Right forelimb (tissue), 1 donor: ENCODE measurements at places on chromosomes 4 and X.

- DNase-seq: no peak
Observed at GRCh38 chrX:103061486-103061885, 2.5 kb downstream of the BEX1 start.

GRCh38 chrX:113929004-113929403 is 654.9 kb upstream of the HTR2C start:
- DNase-seq: no peak

GRCh38 chrX:129235903-129236302 is 287.4 kb downstream of the SMARCA1 start:
- no peak for DNase-seq

- DNase-seq: peak; percentile 12
Observed at GRCh38 chr4:15913631-15913970, 24.9 kb downstream of the FGFBP1 start.

DNA sequence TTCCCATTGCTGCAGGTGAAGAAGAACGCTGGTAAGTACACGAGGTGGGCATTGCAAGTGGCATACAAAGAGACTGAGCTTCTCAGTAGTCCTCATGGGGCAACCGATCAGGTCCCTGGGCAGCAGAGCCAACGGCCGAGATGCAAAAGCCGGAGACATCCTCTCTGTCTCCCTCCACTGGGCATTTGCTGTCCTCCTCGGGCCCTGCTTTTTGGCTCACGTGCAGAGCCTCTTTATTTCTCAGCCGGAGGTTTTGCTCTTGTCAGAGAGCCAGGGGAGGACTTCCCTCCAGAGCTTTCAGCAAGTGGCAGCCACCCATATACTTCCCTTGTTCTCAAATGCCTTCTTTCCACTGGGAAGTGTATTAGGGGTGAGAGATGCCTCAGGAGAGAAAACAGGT is 18.0 kb downstream of the STARD8 start:
- DNase-seq: no peak

DNA sequence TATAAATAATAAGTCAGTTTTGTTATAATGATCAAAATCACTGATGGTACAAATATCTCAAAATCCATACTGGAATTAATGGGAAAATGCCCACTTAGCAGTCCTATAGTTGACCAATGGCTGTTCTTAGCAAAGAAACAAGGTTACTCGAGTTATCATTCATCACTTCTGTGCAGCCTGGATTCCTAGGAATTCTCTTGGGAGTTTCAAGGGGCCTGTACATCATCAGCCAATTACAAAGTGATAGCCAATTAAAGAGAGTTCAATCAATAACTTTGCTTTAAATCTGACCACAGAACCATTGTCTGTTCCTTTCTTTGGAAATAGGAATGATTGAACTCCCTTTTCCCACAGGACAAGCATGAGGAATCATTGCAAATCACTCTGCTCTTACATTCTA is 205.5 kb downstream of the PCDH19 start:
- DNase-seq: no peak

DNA sequence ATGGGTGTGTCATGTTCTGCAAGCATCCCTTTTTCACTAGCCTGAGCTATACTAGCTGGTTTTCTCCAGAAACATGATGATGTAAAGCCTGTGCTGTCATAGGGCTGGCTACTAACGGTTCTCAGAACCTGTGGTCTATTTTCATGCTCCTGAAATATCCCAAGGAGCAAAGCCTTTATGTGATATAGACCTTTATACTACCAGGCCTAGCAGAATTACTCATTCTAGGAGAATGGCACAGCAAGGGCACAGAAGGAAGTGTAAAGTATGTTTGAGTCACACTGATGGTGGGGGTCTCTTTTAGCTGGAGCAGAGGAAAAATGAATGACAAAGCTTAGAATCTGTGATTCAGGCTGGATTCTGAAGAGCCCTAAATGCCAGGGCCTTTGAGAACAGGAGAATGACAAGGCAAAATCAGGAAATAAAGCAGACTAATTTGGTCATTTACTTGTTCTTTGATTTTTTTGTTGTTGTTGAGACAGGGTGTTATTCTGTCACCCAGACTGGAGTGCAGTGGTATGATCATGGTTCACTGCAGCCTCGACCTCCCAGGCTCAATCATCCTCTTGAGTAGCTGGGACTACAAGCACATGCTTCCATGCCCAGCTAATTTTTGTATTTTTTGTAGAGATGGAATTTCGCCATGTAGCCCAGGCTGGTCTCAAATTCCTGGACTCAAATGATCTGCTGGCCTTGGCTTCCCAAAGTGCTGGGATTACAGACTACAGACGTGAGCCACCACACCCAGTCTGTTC is 11.8 kb downstream of the TCEAL1 start:
- DNase-seq: no peak

- DNase-seq: no peak
Observed at GRCh38 chrX:106263817-106264216, 95.7 kb downstream of the PWWP3B start.

DNA sequence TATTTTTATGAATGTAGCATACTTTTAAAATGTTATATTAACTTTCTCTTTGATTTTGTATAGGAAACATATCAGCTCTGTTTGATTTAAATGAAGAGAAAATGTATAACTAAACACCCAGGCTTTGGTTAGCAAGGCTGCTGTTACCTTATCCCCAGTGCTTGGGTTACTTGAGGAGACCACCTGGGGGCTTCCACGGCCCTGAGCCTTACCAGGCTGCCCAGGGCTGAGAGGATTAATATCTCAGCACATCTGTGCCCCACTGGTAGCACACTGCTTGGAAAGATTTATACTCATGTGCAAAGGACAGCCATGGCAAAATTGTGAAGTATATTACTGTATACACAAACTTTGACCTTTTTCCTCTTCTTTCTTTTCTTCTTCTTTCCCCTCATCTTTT is 752.9 kb downstream of the RAPGEF2 start:
- DNase-seq: no peak

GRCh38 chr4:114907568-114907967 is 205.9 kb downstream of the NDST4 start:
- DNase-seq: no peak

DNA sequence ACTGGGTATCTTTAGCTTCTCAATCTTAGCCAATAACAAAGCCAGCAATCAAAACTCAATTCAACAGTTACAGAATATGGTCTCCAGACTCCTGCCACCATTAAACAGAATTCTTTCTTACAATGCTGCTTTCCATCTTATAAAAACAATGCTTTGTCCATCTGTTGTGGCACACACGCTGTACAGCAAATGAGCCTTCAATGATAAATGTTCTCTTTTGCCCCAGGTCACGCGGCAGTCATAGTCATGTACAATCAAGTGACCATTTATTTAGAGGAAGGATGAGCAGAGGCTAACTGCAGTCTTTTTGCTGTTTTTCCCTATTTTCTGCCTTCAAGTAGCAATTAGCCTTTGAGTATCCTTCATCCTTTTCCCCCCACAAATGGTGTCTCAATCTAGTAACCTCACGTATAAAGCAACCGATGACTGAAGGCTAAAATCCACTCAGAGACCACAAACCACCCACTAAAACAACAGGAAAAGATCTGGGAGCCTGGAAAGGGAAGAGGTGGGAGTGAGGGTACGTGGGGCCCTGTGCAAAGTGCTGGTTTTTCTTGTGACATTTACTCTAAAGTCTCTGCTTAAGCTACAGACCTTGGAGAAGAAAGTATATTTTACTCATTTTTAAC is 24.4 kb downstream of the TRIM2 start:
- no peak for DNase-seq

GRCh38 chr4:130147641-130148040 is 1051.7 kb downstream of the C4orf33 start:
- DNase-seq: no peak

DNA sequence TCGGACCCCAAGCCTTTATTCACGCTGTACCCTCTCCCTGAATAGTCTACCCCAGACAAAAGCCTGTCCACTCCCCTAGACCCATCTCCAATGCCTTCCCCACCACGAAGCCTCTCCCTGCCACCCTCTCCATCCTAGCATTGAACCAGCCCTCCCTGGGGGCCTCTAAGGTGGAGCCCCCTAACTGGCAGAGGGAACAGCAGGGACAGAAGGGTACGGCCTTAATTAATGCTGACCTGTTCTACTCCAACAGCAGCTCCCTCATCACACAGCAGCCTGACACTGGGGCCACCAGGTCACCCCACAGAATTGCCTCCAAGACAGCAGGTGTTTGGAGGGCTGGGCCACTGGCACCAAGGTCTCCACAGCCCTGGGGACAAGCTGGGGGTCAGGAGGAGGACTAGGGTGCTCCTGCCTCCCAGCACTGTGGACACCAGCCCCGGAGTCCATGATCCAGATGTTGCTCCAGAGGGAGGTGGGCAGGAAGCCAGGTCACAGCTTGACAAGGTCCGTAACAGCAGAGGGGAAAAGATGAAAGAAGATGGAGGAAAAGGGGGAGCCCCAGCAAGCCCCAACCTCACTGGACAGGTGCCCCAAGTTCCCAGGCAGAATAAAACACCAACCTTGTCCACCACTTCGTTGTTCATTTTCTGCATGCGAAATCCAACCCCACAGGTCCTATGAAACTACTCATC is 3.7 kb downstream of the CRMP1 start:
- DNase-seq: no peak

- DNase-seq: no peak
Observed at GRCh38 chr4:10639100-10639499, 45.5 kb downstream of the CLNK start.

- DNase-seq: no peak
Observed at GRCh38 chr4:112402098-112402497, 104.9 kb downstream of the ALPK1 start.

- DNase-seq: no peak
Observed at GRCh38 chr4:44740201-44740600, 13.8 kb upstream of the GNPDA2 start.

GRCh38 chr4:41132055-41132683 is 82.2 kb downstream of the APBB2 start:
- no peak for DNase-seq

- DNase-seq: no peak
Observed at GRCh38 chr4:5905714-5906113, 12.8 kb upstream of the CRMP1 start.

DNA sequence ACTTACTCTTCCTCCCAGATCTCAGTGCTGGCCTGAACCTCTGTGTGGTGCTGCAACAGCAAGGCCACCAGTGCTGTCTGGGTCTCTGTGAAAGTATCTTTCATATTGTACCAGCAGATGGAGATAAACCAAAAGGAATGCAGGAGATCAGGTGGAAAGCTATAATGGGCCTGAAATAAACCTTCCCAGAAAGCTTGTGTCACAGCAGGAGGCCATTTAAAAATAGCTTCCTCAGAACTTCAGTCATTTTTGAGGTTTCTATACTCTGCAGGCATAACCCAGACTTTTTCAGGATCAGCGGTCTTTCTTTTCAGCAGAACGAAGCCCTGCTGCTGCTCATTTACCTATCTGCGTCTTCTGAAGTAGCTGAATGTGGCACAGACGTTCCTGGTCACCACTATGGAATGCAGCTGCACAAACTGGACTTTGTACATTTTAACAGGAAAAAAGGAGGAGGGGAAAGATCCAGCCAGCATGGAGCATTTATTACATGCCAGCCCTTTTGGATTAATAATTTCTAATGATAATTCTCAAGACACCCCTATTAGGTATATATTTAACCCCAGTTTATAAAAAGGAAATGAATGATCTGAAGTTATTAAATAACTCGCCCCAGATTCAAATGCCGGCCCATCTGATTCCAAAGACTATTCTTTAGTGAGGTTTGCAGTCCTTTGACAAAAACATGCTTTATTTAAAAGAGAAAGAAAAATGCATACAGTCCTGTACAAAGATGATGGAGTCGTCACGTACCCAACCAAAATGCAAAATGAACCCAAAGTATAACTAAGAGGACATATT is 119.7 kb downstream of the NFKB1 start:
- no peak for DNase-seq

DNA sequence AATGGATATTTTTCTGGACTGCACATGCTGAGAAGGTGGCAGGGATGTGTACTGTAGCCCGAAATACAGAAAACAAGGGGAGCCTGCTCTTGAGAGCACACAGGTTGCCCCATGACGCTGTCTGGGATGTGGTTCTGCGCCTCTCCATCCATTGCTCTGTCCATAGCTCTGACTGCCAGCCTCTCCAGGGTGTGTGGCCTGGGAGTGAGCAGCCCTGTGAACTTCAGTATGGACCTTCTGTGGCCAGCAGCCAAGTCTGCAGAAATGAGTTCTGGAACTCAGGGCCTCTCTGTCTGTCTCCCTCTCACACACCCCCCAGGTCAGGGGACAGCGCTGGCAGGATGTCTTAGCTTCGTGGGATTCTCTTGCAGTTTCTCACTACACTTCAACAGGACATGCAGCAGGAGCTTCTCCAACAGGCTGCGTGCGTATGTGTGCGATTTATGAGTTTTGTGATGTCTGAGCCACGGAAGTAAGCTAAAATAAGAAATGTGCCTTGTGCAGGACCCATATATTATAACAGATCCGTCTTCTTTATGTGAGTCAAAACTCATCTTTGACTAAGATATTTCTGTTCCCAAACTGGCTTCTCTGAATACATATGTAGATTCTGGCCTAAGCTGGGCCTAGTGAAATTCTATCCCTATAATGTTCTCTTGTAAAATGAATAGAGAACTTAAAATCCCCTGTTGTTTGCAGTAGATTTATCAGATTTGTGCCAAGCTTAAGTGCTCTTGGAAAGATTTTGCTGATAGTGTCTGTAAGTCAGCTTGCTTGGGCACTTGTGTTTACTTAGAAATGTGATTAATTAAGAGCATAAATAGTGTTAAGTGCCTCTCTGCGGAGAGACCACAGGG is 40.0 kb downstream of the PROM1 start:
- no peak for DNase-seq

- no peak for DNase-seq
Observed at GRCh38 chr4:80407246-80407645, 71.7 kb downstream of the CFAP299 start.

- DNase-seq: peak; percentile 41
Observed at GRCh38 chrX:76148041-76148665, 24.7 kb upstream of the PBDC1 start.

GRCh38 chrX:76434103-76434741 is 6.7 kb downstream of the MAGEE1 start:
- no peak for DNase-seq

GRCh38 chrX:123986377-123986776 is 24.9 kb downstream of the STAG2 start:
- no peak for DNase-seq

DNA sequence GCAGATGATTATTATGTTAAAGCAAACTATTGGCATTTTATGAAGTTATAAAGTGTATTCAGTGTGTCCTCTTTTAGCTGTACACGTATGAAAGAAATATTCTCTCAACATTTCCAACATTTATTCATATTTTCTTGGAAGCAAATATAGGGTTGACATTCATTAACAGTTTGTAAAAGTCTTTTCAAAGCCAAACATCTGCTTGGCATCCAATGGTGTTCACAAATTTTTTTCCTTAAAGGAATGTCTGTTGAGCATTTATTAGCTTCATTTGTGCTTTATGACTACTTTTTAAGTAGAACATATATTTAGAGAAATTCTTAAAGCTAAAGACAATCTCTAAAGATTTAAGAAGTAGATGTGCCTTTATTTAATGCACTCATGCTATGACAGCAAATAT is 83.0 kb downstream of the SHISA3 start:
- no peak for DNase-seq

DNA sequence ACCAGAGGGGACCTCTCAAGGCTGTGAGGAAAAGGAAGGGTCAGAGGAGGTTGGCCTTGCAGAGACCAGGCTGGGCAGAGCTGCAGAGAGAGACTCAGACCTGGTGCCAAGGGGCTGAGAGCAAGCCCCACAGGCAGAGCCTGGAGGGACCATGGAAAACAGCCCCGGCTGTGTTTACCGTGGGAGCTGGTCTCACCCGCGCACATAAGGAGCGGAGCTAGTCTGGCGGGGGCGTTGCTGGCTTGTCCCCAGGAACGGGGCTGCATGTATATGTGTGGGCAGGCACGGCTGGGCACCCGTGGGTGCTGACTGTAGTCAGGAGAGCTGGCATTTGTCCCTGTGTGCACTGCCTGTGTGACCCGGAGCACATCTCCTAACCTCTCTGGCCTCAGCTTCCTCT is 45.7 kb downstream of the C4orf50 start:
- no peak for DNase-seq
